ENCODE measurements at places on chromosomes 11 and 22.

- DNase-seq = no peak
Measured at GRCh38 chr11:74777877-74778276, 29.2 kb downstream of the RNF169 start.

GRCh38 chr11:122337241-122337640 lies 221.2 kb upstream of the BLID start:
- DNase-seq = no peak

DNA sequence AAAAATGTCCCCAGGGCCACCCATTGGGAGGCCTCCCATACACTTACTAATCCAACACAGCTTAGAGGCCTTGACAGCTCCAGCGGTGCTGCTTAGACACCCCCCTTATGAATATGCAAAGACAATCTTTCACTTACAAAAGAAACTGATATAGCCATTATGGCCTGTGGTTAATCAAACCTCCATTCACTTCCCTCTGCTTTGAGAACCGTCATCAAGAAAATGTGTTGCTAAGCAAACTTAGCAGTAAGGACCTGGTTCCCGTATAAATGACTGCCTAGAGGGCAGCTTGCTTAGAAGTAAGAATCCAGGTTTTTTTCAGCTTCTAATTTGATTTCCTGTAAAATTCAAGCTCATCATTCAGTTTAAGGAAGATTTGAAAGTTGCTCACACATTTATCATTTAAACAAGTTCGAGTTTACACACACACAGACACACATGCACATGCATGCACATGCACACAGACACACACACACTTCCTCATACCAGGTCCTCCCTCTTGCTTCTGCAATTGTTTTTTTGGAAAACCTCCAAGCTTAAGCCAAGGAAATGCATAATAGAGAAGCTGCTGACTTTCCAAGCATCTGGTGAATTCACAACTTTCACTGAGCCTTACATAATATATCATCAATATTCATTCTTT lies 137.7 kb upstream of the BLID start:
- no peak for DNase-seq

DNA sequence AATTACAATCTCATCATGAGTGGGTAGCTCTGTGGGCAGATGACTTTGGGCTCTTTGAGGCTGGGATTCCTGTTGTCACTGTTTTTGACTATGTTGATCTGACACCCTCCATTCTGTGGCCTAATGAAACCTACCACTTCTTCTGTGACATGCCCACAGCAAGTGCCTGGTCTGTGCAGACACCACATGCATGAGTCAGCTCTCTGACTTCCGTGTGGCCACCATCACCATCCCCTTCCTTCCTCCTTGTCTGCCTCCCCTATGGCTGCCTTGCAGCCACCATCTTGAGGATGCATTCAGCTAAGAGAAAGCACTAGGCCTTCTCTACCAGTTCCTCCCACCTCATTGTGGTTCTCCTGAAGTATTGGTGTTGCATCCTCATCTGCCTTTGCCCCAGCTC lies 15.3 kb upstream of the OR10V1 start:
- DNase-seq = no peak

- peak; percentile 95 for DNase-seq
Measured at GRCh38 chr11:74018331-74019005, 9.6 kb upstream of the UCP3 start.

- DNase-seq = peak; percentile 26
Measured at GRCh38 chr11:65436412-65437032, 13.9 kb downstream of the NEAT1 start.

DNA sequence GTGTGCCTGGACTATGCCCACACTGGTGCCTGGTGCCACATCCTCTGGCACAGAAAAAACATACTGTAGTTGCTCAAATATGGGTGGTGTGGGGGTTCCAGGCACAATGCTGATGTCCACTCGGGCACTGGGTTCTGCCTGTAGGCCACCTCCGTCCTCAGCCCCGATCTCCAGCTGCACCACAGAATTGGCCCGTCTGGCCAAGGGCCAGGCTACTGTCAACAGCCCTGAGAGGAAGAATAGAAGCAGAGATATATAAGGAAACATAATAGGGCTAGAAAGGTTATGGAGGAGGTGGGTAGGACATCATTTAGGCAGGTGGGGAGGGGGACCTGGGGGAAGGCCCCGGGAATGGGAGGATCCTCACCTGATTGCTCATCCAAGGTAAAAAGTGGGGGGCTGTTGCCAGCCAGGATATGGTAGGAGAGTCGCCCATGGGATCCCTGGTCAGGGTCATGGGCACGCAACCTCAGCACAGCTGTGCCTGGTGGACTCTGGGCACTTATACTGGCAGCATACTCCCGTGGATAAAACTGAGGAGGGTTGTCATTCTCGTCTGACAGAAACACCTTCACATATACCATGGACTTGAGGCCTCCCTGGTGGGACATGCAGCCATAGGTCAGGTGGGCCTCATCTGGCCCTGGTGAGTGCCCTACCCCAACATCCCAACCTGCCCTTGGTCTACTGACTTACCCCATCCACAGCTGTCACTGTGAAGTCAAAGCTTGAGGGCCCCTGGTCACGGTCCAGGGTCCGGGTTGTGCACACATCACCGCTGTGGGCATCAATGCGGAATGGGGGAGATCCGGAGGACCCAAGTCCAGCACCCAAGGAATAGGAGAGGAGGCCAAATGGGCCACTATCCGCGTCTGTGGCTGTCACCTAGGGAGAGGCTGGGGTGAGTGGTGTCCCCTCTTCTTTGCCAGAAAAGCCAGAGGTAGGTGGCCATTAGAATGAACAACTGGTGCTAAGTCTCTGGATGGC lies 14.5 kb upstream of the TPP1 start:
- peak; percentile 84 for DNase-seq

DNA sequence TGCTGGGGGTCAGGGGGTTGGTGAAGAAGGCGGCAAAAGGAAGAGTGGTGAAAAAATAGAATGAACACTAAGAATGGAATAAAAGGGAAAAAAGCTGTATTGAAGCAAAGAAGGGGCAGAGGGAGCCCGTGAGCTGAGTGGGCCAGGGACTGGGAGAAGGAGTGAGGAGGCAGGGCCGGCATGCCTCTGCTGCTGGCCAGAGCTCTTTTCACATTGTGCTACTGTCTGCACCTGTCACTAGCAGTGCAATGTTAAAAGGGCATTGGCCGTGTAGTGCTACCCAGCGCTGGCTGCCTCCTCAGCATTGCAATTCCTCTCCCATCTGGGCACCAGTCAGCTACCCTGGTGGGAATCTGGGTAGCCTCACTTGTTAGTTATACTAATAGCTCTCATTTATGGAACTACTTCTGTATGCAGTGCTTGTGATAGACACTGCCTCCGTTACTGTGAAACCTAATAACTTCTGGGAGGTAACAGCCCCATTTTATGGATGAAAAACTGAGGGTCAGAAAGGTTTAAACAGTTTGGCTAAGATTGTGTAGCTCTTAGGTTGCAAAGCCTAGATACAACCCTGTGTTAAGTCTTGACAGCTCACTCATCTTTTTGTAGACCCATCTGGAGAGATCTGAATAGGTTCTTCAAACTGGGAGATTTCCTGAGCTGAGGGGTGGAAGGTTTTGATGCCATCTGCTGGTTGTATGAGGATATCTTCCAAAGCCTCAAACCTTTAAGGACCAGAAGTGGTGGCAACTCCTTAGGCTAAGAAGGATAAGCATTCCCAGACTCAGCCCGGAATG lies 8.5 kb downstream of the YPEL4 start:
- DNase-seq = no peak

DNA sequence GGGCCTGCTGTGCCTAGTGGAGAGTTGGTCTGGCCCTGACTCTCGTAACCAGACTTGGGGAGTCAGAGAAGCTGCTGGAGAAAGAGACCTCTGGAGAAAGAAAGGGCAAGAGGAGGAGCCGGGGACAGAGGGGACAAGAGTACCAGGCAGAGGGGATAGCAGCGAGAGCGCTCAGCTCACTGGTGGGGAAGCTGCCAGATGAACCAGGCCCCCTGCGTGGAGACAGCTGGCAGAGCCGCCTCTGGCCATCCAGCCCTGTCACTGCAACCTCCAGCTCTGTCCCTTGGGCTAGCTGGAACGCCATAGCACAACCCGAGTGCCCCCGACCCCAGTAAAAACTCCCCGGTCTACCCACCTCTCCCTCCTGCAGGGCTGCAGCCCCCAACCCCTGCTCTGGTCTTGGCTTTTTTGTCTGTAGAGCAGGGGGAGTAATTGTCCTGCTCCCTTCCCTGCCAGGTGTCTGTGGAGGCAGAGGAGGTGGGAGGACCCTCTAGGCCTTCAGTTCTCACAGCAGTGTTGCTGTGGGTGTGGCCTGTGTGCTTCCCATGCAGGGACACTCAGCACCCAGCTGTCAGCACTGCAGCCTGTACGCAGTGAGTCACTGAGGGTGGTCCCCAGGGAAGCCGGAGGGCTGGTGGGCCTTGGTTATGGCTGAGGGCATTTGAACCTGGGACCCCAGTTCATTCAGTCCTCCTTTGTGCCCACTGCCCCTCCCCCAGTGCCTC lies 4.8 kb upstream of the SUN2 start:
- no peak for DNase-seq

DNA sequence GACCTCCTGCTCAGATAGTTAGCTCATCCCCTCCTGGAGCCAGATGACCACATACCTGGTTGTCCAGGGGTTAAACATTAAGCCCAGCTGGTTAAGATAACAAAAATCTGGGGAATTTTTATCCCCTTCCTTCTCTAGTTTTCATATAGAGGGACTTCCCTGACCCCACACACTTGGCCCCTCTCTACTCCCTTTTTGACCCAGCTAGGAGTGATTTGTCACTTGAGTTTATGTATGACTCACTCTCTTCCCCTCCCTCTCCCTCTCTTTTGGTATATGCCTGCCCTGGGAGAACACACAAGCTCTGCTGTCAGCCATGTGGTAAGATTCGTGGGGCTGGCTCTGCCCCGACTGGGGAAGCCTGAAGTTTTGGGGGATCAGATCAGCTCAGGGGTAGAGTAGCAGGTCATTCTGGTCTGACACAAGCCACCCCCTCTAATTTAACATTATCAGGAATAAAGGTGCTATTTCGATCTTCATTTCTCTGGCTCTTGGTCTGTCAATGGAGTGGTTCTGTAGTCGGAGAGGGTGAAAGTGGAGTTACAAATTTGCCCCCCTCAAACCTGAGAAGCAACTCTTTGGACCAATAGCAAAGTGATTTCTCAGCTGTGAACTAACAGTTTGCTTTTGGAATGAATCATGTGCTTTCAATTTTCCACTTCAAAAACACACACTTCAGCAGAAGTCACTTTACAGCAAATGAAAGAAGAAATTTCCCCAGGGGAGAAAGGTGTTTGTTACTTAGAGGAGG lies 415.3 kb upstream of the CADM1 start:
- DNase-seq = no peak

GRCh38 chr11:3129181-3129590 lies 35.9 kb downstream of the OSBPL5 start:
- DNase-seq = peak; percentile 30

- DNase-seq = peak; percentile 47
Measured at GRCh38 chr11:9315078-9315688, 790 bp upstream of the TMEM41B start.

Data from Right ventricle myocardium superior (tissue), 1 donor.